ENCODE measurements at places on chromosomes 4 and X.

- ATAC-seq, result no peak
These were observed 929.7 kb downstream of the C4orf33 start for GRCh38 chr4:130025701-130026100.

DNA sequence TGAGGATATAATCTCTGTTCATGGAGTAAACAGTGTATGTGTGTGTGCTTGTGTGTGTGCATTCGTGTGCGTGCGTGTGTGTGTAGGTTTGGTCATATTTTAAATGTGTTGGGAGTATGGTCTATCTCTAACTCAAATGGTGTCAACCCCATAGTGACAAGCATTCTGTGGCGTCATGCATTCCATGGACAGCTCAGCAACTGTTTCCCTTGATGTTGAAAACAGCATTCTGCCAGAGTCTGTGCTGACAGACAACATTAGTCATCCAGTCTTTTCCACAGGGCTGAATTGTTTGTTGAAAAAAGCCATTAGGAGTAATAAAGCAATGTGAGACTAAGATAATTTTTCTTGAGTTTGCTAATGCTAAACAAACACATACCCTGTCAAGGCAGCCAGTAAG, 706.6 kb downstream of the PCDH19 start:
- no peak for ATAC-seq

- ATAC-seq, result no peak
These were observed 27.8 kb upstream of the SORBS2 start for GRCh38 chr4:185839770-185840169.

DNA sequence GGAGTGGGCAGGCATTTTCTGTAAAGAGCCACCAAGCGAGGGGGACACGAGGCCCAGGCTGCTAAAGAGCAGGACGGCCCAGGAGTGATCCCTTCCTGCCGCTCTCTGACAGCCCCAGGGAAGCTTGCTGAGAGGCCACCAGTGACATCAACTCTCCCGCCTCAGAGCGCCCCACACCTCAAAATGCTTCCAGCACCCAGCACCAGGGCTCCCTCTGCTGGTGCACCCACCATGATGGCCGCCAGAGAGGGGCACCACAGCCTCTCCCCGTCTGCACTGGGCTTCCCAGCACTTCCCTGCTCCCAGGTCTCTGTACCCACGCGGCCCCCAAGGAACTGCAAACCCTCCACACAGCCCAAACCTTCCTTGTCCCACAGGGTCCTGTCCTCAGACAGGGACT, 40.4 kb downstream of the GAK start:
- ATAC-seq, result no peak

GRCh38 chrX:145953628-145954027, 136.0 kb downstream of the SLITRK2 start:
- no peak for ATAC-seq

- ATAC-seq, result no peak
These were observed 63.6 kb downstream of the HADH start for GRCh38 chr4:108053251-108053711.

- ATAC-seq, result no peak
These were observed 884.5 kb upstream of the EPHA5 start for GRCh38 chr4:66554826-66555225.

DNA sequence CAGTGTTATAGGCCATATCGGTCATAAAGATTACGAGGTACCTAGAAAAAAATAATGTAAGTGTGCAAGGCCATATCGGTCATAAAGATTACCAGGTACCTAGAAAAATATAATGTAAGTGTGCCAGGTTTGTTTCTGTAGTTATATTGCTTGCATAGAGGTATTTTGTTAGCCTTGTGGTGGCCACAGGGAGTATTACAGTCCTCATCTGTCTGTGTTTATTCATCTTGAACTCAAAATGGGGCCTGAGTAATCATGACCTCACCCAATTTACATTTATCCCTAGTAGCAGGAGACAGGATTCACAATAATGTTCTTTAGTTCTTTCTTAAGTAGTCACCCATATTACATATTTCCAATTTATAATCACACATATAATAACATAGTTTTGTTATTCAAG, 459.7 kb downstream of the MID1IP1 start:
- ATAC-seq, result no peak

DNA sequence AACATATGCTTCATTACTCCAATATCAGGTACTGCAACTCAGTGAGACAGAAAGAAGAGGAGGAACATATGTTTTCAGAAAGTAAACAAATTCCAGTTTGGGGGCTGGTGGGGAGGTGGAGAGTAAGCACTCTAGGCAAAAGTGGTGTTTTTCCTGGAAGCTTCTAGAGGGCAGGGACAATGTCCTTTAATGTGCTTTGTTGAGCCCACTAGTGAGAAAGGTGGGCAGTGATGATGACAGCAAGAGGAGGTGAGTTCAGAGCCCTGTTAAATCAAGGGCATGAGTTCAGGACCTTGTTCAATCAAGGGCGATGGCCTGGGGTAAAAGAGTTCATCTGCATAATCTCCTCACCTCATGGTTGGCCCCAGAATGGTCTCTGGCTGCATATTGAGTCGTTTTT, 38.4 kb downstream of the GPC3 start:
- no peak for ATAC-seq

DNA sequence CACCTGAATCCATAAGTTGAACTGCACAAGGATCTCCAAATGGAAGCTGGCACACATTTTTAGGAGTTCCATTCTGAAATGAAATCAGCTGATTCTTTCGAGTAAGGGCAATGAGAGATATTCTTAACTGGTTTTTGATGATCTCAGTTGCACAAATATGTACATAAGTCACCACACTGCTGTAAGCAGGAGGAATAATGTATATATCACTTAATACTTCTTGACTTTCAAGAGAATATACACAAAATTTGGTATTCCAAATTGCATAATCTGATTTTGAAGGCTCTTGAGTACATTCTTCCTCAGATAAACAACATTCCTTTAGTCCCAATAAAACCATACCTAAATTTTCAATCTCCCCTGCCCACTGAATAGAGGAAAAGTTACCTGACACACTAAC, 8.2 kb downstream of the FANCB start:
- no peak for ATAC-seq

DNA sequence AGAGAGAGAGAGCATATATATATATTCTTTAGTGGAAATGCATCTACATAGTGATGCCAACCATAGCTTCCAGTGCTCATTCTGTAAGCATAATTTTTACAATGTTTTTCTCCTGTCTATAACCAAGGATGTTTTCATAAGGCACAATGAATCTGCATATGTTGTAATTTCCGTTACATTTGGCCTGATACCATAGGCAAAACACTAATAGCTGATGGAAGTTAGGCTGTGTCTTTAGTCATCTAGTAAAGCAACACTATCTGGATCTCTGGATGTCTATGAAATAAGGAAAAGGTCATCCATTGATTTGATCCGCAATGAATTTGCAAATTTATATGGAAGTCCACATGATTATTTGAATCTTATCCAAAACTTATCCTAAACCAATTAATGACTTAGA, 8.1 kb downstream of the PCDH7 start:
- ATAC-seq, result no peak

GRCh38 chr4:34157547-34157946, 2086.8 kb downstream of the ARAP2 start:
- no peak for ATAC-seq

DNA sequence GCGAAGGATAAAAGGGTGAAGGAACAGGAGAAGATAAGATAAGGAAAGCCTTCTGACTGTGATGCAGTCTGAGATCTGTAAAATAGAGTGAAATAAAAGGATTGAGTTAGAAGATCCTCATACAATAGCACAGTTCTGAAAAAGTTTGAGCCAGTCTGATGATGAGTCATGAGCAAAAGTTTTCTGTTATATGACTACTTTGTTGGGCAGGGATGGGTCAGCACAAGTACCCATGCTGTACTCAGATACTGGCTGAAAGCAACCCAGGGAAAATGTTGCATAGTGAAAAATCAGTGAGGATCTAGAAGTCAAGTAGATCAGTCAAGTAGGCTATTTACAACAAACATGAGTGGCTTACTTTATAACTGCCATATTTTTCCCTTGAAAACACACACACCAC, 253.5 kb downstream of the PCDH10 start:
- no peak for ATAC-seq

DNA sequence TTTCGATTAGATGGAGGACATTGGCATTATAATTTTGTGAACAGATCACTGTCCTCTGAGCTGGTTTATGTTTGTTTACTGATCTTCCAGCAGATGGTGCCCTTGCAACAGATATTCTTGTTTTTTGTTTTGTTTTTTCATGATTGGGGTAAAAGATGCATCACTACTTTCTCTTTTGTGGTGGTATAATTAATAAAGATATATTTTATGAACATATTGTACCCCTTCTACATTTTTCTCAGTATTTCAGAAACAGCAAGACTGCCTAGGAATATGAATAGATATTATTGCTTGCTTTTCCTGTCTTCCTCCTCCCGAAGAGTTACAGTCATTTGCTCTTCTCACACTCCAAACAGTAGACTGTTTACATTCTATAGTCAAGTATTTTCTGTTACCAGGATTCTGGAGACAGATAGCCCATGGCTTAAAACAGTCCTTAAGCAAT, 905.2 kb downstream of the TRAM1L1 start:
- ATAC-seq, result no peak

GRCh38 chrX:109848461-109849050, 115.5 kb upstream of the ACSL4 start:
- ATAC-seq, result no peak

DNA sequence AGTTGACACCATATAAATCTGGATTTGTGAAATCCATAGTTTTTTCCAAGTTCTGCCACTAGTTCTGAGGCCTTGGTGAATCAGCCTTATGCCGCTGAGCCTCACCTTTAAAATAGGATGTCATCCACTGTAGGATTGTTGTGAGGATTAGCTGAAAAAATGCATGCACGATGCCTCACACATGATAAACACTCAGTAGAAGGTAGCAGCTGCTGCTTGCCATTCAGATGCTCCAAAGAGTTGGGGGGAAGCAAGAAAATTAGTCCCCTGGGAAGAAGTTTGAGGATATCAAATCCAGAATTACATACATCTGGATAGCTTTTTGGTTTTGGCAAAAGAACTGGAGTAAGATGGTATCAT, 7.4 kb downstream of the MMAA start:
- no peak for ATAC-seq
